NCI-H526 (cell line): ENCODE measurements at places on chromosomes 2 and 18.
A peak's percentile ranks its signal among the peaks of the same experiment; 100 is the strongest.

- DNase-seq: peak; percentile 40
Observed at GRCh38 chr2:79887747-79888374, 375.0 kb downstream of the CTNNA2 start.

- no peak for DNase-seq
Observed at GRCh38 chr2:28361991-28362710, 30.5 kb upstream of the FOSL2 start.

DNA sequence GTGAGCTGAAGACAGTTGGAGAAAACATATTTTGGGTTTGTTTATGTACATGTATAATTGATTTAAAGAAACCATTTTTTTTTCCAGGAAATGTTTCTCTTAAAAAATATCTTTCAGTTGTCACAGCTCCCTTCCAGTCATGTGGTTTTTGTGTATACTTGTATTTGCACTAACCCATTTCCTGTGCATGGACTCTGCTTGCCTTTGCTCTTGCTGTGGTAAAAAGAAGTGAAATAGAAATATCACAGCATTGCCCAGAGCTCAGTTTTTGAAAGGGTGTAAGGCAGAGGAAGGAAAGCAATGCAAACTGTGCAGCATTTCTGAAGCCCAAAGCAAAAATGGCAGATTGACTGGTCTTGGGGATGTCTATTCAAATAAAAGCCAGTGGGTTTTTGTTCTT is 10.4 kb upstream of the DOCK10 start:
- no peak for DNase-seq

- no peak for DNase-seq
Observed at GRCh38 chr18:2848247-2849246, 1.7 kb downstream of the EMILIN2 start.

DNA sequence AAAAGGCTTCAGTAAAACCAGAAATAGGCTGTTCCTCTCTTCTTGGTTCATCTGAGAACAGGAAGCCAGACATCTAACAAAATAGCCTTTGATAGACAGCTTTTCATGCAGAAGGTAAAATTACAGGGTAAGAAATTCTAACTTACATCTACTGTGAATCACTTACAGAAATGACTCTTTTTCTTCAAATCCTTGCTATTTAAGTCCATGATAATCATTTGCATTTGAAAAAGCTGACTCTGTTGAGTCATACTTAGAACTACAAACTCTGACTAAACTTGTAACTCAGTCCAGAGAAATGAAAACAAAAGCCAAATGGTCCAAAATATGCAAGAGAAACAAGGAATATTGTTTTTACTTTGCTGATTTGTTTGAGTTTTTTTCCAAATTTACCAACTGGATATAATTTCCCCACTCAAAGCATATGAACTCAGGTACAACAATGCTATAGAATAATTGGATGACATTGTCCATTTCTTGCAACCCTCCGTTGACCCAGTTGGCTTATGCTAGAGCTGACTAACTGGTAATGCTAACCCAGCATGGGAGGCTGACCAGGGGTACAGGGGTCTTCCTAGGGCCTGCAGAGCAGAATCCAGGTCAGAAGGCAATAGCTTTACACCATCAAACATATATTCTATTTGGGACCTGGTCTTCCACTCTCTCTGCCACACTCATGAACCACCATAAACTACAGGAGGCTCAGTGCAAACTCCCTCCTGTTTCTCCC is 18.8 kb upstream of the MREG start:
- DNase-seq: no peak

GRCh38 chr2:182110347-182110746 is 124.7 kb downstream of the PPP1R1C start:
- no peak for DNase-seq

DNA sequence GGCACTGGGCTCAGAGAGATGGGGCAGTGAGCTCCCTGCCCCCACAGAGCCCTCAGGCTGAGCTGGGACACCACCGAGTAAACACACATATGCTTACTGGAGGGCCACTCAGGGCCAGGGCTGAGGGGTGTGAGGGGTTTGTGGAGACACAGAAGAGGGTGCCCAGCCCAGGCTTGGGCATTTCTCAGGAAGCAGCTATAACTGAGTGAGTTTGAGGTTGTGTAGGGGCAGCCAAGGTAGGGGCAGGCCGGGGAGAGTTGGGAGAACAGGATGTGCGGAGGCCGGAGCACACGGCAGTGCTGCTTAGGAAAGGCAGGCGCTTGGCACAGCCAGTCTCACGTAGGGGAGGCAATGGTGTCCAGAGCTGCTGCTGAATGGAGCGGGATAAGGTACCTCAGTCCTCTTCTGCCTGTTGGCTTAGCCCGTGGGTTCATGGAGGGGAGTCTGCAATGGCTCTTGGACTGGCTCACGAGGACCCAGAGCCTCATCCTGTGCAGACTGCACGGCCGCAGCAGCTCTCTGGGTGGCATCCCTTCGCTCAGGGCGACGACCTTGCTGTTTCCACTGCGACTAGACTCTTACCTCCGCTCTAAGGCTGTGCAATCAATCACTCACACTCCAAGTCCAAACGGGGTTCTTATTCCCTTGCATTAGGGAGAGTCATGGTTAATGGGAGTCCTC is 466.1 kb upstream of the HS6ST1 start:
- no peak for DNase-seq

- DNase-seq: no peak
Observed at GRCh38 chr2:112629823-112630222, 15.9 kb upstream of the SLC20A1 start.

DNA sequence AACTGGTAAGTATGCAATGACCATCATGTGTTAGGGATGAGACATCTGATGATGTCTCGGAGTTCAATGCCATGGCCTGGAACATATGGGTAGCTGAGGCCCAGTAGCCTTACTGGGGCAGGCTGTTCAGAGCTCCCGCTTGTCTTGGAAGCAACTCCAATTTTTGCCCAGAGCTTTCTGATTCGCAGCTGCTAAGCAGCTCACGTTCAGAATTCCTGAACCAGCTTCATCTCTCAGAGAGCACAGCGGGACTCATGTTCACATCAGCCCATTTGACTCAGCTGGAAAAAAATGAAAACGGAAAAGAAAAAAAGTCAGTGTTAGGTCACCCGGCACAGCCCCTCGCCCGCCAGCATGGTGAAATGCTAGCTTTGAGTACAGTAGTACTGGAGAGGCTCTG is 16.8 kb upstream of the LRATD1 start:
- no peak for DNase-seq

DNA sequence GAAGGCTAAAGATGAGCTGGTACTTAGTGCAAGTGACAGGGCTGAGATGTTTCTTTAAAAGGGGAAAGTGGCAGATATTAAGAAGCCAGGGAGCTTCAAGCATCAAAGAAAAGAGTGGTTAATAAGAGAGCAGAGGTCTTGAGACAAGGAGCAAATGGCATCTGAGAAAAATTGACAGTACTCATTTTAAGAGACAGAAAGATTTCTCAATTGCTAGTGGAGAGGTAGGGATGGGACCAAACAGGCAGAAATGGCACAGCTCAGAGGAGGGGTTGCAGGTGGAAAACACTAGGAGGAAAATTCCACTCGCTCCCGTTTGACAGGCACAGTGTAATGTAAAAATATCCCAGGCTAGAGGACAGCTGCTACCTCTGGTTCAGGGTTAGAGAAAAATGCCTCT is 593.4 kb upstream of the LRATD1 start:
- DNase-seq: no peak
